ENCODE measurements at places on chromosomes 5 and 9.

GRCh38 chr9:82716821-82717220 is 346.1 kb downstream of the RASEF start:
- DNase-seq = no peak

- DNase-seq = no peak
Observed at GRCh38 chr5:156971415-156971814, 8.4 kb upstream of the TIMD4 start.

DNA sequence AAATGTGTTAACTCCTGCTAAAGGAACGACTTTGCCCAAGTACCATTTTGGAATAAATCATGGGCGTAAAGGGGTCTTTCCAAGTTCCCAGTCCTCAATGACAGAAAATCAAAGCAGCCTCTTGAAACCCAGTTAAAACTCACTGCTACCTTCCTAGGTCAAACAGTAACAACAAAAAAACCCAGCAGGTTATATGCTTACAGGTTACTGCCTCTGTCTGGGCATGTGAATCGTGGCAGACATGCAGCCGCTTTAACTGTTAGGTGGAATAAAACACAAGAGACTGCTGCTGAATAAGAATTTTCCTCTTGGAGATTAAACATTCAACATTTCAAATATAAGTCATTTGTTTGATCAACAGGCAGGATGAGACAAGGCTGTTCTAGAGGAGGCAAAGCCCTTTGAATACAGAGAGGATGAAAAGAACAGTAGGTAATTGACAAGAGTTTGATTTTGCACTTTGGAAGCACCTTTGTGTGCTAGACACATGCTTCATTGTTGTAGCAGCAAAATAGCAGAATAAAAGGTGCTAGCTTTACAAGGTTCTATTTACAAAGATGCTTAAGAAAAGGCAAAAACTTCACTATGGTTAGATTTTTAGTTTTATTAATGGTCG is 319.4 kb downstream of the NDUFS4 start:
- no peak for DNase-seq

DNA sequence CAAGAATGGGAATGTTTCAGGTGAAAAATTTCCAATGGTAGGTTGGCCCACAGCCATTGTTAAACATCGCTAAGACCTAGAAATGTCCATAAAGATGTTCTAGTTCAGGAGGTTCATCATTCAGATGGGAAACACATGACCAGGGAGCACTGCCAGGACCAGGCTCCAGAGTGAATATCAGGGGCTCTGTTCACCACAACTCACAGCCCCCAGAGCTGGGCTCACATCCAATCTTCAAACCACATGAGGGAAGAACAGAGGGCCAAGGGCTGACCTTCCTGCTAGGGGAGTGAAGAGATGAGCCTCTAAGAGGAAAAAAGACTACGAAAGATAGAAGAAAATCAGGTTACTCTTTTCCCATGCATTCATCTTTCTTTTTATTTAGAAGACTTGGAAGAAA is 205.8 kb downstream of the SEMA5A start:
- no peak for DNase-seq

Data from NCI-H1436 treated with DMSO at 0.1 percent for 48 hours (cell line).